ENCODE measurements at places on chromosomes 5 and 9. TPM values are rescaled to one million over a fixed set of nuclear protein-coding genes. Genes with fewer than 3 reads are reported as not detected.

- DNase-seq: peak; percentile 13
These were observed 657 bp upstream of the PCDH12 start for GRCh38 chr5:141958546-141959172.

GRCh38 chr5:74401946-74402320 lies 238.6 kb downstream of the ENC1 start:
- DNase-seq: no peak

DNA sequence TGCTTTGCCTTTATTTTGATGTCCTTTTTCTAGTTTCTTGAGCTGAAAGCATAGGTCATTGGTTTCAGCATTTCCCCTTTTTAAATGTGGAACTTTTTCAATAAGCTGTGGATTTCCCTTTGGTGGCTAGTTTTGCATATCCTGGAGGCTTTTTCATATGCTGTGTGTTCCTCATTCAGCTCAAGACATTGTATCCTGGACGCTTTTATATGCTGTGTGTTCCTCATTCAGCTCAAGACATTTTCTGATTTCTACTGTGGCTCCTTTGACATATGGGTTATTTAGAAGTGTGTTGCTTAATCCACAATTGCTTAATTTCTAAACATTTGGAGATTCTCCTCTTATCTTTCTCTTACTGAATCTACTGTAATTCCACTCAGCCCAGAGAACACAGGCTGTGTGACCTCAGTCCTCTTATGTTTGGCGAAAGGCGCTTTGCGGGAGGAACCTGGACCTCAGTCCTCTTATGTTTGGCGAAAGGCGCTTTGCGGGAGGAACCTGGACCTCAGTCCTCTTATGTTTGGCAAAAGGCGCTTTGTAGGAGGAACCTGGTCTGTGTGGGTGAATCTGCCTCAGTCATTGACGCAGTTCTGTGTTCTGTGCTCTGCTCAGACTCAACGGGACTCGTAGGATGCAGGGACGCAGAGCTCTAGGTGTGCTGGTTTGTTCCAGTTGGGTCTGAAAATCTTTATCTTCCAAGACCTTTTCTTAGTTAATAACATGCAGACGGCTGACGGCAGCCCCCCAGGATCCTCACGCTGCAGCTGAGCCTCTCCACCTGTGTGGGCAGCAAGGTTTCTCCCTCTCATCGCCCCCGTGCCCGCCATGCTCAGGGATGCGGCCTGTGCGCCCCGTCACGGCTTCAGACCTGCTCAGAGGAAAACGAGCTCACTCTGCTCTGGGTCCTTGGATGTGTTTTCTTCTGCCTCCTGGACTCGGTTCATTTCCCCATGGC lies 6.0 kb upstream of the SLC9A3 start:
- DNase-seq: no peak

GRCh38 chr9:97763874-97764273 lies 66.7 kb upstream of the XPA start:
- DNase-seq: no peak

The CHSY3 gene
- polyA plus RNA-seq: 0.46 TPM

DNA sequence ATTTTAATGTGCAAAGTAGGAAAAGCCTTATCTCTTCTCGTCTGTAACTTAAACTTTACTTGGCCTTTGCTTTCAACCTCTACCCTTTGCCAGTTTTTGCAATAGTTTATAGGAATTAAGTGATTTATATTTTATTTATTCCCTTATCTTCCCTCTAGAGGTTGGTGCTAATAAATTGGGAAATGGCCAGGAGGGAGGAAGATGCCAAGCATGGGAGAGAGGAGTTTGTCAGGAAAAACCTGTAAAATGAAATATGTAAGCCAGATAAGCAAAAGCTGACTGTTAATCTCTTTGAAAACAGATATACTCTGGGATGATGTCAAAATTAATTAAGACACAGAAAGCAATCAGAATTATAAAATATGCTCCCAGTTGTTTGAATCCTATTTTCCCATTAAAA lies 484.5 kb downstream of the NR2F1-AS1 start:
- no peak for DNase-seq

Data from IMR-90 (cell line).